ENCODE measurements at places on chromosomes 1 and 21. TPM values are rescaled to one million over a fixed set of nuclear protein-coding genes. Genes with fewer than 3 reads are reported as not detected.

GRCh38 chr1:110829955-110830553 is 42.9 kb upstream of the CD53 start:
- no peak for DNase-seq

GRCh38 chr1:11455967-11456570 is 22.9 kb upstream of the DISP3 start:
- no peak for DNase-seq

- peak; percentile 52 for DNase-seq
Observed at GRCh38 chr1:53899206-53899628, 5.2 kb downstream of the DIO1 start.

Gene TPTE
- 0.03 TPM for polyA plus RNA-seq

Gene OR6N1
- not detected for polyA plus RNA-seq

Gene S1PR1
- polyA plus RNA-seq, result 25.8 TPM

- DNase-seq, result no peak
Observed at GRCh38 chr1:160646711-160647328, at the start of gene SLAMF1. SLAMF1 (minus strand) TSS chr1:160647044; CDS start chr1:160646945, 99 bp downstream.

GRCh38 chr1:229895605-229896004 is 171.4 kb upstream of the GALNT2 start:
- DNase-seq, result no peak

Gene GBP1
- 12.0 TPM for polyA plus RNA-seq

- peak; percentile 38 for DNase-seq
Observed at GRCh38 chr21:32248571-32249461, 30.0 kb downstream of the MIS18A start.

Gene CELA3A
- not detected for polyA plus RNA-seq

Gene SIK1
- 7.0 TPM for polyA plus RNA-seq

GRCh38 chr1:168390271-168390670 is 109.6 kb downstream of the TBX19 start:
- DNase-seq, result no peak

- peak; percentile 68 for DNase-seq
Observed at GRCh38 chr1:201450721-201451291, 18.2 kb downstream of the PHLDA3 start.

Gene NUAK2
- polyA plus RNA-seq, result 7.6 TPM

DNA sequence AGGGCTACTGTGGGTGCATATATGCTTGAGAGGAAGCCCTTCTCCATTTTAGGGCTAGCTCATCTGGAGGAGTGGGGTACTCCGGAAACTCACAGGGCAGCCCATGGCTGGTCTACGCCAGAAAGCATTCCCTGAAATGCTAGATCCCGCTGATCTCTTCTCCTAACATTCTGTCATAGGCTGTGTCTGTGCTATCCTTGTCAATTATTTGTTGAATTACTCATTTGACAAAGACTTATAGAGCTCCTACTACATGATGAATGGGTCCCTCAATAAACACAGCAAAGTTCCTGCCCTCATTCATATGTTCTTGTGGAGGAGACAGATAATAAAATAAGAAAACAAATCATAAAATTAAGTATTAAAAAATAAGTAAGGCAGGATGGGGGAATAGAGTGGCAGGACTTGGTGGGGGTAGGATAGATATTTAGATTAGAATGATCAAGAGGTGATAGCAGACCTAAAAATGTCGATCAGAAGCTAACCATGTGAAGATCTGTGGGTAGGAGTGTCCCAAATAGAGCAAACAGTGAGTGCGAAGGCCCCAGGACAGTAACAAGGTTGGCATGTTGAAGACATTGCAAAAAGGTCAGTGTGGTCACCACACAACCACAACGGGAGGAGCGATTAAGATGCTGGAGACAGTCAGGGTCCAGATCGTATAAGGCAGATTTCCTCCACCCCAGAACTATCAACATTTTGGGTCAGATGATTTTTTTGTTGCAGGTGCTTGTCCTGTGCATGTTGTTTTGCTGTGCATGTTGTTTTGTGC is 13.2 kb downstream of the NGF start:
- no peak for DNase-seq

DNA sequence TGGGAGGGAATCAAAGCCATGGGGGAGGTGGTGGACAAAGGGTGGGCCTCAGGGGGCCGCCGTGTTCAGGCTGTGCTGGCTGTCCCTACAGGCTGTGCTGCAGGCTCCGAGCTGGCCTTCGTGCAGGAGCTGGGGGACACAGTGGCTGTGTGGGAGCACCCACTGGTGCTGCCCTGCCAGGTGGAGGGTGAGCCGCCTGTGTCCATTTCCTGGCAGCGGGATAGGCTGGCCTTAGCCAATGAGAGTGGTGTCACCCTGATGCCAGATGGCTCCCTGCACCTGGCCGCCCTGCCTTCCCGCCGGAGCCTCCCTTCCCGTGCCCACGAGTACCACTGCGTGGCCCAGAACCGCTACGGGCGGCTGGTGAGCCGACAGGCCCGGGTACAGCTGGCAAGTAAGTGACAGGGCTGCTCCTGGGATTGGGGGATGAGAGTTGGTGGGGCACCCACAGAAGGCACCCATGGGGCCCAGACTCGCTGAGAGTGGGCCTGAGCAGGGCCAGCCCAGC is 20.2 kb downstream of the SLC27A3 start:
- DNase-seq, result no peak

GRCh38 chr1:50488356-50488755 is 65.1 kb upstream of the DMRTA2 start:
- DNase-seq, result no peak

DNA sequence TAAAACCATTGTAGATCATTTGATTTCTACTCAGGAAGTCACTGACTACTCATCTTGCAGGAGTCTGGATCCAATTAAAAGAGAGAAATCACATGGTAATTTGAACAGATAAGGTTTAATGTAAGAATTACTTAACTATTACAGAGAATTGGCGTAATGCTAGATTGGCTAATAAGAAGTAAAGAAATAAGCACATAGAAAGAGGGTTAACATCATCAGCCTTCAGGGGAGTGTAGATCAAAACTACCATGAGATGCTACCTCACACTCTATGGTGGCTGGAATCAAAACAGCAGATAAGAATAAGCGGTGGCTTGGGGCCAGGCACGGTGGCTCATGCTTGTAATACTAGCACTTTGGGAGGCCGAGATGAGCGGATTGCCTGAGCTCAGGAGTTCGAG is 11.7 kb downstream of the ST3GAL3 start:
- no peak for DNase-seq

Gene CFAP57
- 2.9 TPM for polyA plus RNA-seq

- no peak for DNase-seq
Observed at GRCh38 chr1:223068900-223069665, 74.0 kb downstream of the TLR5 start.

Gene HMCN1
- 47.8 TPM for polyA plus RNA-seq

- DNase-seq, result no peak
Observed at GRCh38 chr1:224058303-224058702, 55.6 kb upstream of the FBXO28 start.

DNA sequence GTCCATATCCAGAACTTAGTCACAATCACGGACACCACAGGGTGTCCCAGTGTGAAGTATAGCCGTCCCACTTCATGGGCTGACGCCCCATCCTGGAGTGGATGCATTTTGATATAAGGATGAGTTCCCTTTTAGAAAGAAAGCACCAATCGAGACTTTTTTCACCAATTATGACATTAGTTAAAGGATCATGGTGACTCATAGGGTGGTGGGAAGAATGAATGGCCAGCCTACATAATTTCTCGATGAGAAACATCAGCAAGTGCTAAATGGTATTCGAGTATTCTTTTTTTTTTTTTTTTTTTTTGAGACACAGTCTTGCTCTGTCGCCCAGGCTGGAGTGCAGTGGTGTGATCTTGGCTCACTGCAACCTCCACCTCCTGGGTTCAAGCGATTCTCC is 38.5 kb upstream of the USP1 start:
- DNase-seq, result no peak

DNA sequence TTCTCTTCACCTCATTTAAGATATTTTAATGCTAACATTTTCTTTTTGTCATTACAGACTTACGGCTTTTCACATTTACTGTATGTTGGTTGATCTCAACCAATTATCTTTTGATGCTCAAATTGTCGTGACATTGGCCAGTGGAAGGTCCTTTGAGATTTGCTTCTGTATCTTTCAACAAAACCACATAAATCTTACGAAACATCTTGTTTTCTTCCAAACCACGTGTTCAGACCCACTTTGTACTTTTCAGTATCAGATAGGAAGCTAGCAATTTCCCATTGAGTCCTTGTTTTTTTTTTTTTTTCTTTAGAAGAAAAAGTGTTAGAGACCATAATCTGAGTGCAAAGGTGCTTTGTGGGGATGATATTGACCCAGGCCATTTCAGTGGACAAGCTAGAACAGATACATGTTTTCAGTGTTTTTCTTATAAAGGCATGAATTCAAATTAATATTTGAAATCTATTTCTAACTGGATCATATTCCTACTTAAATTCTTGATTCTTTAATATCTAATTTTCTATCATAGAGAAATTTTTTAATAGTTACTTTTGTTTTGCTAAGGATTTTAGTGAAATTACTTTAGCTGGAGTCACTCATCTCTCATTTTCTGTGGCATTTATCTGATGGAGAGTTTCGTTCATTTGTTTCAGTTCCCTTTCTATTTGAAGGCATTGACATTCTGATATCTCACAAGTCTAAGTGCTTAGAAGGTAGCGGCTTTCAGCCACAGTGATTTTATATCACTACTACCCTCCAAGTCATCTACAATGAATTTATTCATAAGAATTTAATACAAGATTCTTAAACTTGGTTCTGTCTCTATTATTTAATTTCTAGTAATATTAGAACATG is 26.7 kb downstream of the ATG4C start:
- DNase-seq, result no peak

GRCh38 chr1:34696230-34696629 is 58.6 kb upstream of the GJB5 start:
- DNase-seq, result no peak

GRCh38 chr1:114318961-114319360 is 165.3 kb upstream of the SYT6 start:
- DNase-seq, result no peak

DNA sequence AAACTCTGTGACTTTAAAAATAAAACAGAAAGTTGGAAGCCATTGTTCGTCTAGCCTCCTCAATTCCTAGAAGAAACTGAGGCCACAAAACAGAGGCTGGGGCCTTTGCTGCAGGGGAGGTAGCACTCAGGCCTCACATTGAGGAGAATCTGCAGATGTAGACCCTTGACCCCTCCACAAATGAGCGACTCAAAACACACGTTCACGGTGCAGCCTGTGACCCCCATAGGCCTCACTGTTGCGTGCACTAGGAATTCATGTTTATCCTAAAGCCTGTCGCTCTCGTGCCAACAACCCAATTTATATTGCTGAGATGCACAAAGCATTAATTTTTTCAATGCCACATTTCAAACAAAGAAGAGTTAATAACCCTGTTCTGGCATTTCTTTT is 5.6 kb downstream of the TMEM51 start:
- no peak for DNase-seq

DNA sequence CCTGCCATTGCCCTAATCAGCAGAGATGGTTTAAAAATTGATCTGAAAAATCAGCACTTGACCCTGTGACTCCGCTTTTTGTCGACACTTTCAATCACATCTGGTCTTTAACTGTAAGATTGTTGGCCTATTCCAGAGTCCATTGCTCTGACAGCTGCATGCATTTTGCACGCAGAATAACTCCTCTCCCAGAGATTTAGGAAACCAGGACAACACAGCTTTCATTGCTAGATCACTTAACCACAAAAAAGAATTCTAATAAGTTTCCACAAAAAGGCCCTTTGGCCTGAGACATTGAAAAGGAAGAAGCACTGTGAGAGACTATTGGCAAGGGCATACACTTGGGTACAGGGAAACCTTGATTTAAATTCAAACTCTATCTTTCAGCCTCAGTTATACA is 373.1 kb downstream of the TGFB2 start:
- DNase-seq, result no peak

GRCh38 chr1:116451702-116452101 is 78.7 kb downstream of the ATP1A1 start:
- no peak for DNase-seq

DNA sequence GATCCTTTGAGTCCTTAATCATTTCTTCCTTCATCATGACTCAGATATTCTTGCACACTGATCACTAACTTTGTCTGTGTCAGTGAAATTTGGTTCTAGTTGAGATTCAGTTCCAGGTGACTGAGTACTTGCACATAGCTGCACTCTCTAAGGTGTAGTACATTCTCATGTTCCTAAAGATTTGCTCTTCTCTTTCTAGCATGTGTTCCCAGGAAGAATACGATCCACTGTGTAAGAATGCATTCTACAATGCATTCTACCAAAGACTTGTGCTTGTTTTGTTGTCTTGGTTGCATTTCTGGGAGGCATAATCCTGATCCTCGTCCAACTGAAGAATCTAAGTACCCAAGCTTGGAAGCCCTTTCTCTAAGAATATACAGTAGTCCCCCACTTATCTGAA is 104.3 kb upstream of the CDC42BPA start:
- no peak for DNase-seq

Gene ANGPTL1
- 7.7 TPM for polyA plus RNA-seq

GRCh38 chr1:209268479-209268878 is 315.0 kb upstream of the CAMK1G start:
- no peak for DNase-seq

- no peak for DNase-seq
Observed at GRCh38 chr1:204733289-204733688, 47.8 kb upstream of the LRRN2 start.

Gene FAM72D
- 2.6 TPM for polyA plus RNA-seq

DNA sequence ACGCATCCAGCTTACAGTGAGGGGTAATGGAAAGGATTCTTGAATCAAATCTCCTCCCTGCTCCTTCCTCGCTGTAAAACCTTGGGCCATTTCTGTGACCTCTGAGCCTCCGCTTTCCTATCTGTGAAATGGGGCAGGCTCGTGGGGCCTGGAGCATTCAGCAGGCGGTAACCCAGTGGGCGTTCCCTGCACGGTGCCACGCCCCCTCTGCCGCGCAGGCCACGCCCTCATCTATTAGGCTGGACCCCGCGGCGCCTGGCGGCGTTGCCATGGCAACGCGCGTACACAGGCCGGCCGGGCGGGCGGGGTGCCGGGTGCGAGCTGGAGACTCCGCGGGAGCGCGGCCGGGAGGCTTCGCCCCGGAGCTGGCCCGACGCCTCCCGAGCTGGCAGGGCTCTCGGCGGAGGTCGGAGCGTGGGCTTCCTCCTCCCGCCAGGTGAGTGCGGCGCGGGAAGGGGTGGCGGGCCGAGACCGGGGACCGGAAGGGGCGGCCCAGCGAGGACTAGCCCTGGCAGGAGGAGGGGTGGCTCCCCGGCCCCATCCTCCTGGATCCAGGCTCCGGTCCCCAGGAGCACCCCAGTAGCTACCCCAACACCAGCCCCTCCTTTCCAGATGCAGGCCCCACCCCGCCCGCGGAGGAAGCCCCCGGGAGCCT is at the start of gene FHAD1:
TSS of gene FHAD1 (plus strand) at position 264 of the 655 bp plus-strand sequence. CDS start 4,562 bp downstream, outside the sequence.
- peak; percentile 49 for DNase-seq

Gene GBP7
- 0.14 TPM for polyA plus RNA-seq

Gene KRTAP19-3
- not detected for polyA plus RNA-seq

Gene ADAMTS1
- 108 TPM for polyA plus RNA-seq

- DNase-seq, result no peak
Observed at GRCh38 chr1:47182676-47183235, 7.1 kb downstream of the PDZK1IP1 start.

Gene FCGR2B
- 1.7 TPM for polyA plus RNA-seq

- DNase-seq, result no peak
Observed at GRCh38 chr21:14866859-14867765, 197.7 kb downstream of the NRIP1 start.
